ENCODE measurements at places on chromosomes 1 and 21.

DNA sequence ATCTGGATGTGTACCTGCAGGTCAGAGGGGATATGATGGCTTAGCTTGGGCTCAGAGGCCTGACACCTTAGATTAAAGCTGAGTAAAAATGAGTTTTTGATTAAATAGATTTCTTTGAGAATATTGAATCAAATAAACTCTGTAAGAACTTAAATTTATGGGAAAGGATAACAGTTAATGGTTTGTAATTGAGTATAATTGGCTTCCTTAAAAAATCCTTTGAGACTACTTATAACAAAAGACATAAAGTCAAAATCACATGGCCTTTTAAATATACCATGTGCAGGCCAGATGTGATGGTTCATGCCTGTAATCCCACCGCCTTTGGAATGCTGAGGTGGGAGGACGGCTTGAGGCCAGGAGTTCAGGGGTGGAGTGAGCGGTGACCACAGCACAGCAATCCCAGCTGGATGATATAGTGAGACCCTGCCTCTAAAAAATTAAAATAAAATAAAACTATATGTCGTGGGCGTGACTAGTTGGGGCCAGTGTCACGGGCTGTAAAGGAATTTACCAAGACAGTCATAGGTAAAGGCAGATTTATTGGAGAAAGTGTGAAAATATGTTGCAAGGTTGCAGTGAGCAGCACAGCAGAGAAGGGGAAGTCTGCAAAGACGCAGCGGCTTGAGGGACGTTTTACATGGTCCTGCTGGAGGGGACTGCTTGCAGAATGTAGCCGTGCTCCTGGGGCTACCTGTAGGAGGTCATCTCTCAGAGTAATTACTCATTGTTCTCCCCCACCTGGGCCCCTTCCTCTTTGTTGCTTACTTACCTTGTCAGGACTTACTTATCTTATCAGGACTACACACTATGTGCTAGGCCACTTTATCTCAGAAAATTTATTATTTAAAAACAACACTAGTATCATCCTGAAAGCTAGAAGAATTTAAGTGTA is 122.3 kb downstream of the ZMYM4 start:
- no peak for DNase-seq

GRCh38 chr1:100141192-100141591 is 8.2 kb downstream of the TRMT13 start:
- DNase-seq = no peak

DNA sequence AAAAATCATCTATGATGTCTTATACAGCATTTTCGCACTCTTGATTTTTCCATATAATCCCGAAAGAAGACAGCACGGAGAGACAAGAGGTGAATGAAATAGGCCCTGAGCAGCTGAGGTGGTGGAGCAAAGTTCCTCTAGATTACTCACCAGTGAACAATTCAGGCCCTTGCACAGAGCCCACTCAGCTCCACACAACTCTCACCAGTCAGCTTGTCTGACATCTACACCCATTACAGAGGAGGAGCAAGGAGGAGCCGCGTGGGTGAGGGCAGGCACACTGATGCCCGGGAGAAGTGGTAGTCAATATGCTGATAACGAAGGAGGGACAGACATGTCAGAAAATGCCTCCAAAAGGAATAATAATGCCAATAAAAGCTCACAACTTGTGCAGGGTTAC is 59.9 kb downstream of the DNM3 start:
- DNase-seq = no peak

GRCh38 chr1:87684194-87684593 is 355.5 kb downstream of the LMO4 start:
- DNase-seq = no peak

DNA sequence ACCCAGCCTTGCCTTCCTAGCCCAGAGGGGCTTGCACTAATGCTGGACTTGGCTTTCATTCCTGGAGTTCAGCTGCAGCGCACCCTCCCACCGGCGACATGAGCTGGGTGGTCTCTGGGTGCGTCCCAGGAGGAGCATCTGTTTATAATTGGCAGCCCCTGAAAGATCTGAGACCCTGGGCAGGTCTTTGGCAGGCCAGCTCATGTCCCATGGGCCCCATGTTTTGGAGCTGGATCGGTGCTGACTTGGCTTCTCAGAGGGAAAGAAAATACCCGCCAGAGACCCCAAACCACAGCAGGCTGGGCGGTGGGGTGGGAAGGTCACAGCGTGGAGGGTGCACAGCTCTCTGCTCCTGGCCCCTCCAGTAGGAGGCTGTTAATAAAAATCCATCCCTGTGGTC is 29.3 kb downstream of the DHRS3 start:
- no peak for DNase-seq

GRCh38 chr1:205989786-205990185 is 13.4 kb downstream of the RAB7B start:
- no peak for DNase-seq

DNA sequence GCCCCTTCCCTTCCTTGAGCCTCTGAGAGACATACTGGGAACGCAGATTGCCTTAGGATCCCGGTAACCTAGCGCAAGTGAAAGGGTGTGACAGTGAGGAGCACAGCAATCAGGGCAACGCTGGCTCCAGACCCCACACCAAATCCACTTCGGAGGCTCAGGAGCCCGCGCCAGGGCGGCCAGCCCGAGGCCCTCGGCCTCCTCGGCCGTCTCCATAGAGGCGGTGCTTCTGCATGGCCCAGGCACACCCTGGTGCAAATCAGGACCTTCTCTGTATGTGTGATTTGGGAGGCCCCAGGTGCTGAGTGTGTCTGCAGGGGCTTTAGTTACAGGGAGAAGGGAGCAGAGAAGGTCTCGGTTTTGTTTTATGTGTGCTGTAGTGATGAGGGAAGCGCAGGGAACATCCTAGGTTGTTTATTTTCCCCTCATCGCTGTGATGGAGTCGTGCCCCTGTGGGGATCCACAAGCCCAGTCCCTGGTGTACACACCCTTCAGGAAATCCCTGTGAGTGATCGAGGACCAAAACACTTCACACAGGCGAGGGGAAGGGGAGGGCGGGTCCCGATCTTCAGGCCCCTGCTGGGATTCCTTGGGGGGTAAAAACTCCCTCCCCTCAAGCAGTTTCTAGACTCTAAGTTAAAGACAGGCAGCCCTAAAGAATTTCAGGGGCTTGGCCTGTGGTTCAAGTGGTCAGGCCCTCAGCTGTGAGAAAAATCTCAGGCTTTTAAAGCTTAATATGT is 9.4 kb downstream of the KIAA1614 start:
- DNase-seq = no peak

- peak; percentile 91 for DNase-seq
Observed at GRCh38 chr1:58755468-58755872, 28.4 kb downstream of the JUN start.

DNA sequence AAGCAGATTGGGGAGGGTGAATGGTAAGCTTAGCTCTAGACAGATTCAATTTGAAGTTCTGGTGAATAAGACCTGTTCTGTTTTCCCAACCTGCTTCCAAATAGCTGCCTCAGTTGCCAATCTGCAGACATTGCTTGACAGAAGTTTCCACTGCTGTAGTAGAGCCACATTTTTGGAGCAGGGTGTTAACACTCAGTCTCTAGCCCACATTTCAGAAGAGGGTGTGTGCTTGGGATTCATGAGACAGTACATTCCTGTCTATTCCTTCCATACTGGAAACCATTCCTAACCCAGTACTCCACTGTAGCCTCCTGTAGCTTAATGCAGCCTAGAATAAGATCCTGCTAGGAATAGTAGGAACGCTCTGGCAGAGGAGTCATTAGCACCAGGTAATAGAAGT is 450.5 kb downstream of the NUF2 start:
- no peak for DNase-seq

DNA sequence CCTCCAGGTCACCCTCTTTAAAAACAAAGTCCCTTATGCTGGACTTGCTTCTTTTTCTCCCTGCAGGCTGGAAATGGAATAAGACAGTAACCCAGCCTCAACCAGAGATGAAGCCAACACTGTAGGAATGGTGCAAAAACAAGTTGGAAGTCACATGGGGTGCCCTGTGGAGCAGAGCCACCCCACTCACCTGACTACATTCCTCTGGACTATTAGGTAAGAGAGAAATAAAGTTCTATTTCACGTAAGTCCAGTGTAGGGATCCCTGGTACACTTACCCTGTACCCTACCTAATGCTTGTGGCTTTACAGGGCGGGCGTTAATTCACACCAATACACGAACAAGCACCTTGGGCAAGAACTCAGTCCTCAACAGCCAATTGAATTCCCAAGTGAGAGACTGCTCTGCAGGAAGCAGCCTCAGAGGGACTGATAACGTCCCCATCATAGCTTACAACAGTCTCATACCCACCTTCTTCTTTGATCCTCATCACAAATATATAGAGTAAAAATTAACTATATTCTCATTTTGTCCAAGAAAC is 112.5 kb upstream of the FGGY start:
- DNase-seq = no peak

DNA sequence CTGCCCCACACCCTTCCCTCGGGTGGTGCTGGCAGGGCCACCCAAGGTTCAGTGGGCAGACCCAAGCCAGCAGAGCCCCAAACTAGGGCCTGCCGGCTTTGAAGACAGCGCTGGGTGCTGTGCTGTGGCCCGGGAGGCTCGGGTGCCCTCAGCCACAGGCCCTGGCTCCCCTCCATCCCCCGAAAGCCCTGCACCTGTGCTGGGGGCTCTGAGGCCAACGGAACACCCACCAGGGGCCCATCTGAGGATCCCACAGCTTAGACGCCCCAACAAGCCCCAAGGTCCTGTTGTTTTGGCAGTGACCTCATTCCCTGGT is 8.6 kb downstream of the ITGB2 start:
- DNase-seq = no peak

GRCh38 chr21:42226626-42227025 is 7.7 kb downstream of the ABCG1 start:
- DNase-seq = no peak

GRCh38 chr1:236465231-236465958 is 58.4 kb upstream of the LGALS8 start:
- DNase-seq = no peak

GRCh38 chr1:41368366-41368765 is 7.1 kb downstream of the FOXO6 start:
- DNase-seq = no peak

- peak; percentile 94 for DNase-seq
Observed at GRCh38 chr1:150552128-150552910, 3.1 kb downstream of the ADAMTSL4 start.

GRCh38 chr1:212566522-212567479 is 41.8 kb upstream of the ATF3 start:
- DNase-seq = peak; percentile 95

DNA sequence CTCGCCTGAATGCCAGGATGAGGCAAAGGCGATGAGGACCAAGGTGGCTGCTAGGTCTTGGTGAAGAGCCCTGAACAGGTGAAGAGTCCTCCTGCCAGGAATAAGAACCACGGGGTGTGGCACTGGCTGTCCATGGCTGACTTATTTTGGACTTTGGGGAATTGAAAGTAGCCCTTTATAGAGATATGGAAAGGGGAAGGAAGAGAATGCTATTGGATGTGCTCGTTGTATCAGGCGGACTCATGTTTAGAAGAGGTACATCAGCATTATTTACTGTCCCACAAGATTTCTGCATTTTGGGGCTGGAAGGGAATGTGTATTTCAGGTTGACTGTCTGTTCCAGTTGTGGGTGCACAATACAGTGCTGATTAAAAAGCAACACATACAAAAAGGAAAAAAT is 465.8 kb downstream of the DSCAM start:
- DNase-seq = no peak

GRCh38 chr1:46812996-46813857 is 14.4 kb downstream of the CYP4B1 start:
- DNase-seq = no peak

DNA sequence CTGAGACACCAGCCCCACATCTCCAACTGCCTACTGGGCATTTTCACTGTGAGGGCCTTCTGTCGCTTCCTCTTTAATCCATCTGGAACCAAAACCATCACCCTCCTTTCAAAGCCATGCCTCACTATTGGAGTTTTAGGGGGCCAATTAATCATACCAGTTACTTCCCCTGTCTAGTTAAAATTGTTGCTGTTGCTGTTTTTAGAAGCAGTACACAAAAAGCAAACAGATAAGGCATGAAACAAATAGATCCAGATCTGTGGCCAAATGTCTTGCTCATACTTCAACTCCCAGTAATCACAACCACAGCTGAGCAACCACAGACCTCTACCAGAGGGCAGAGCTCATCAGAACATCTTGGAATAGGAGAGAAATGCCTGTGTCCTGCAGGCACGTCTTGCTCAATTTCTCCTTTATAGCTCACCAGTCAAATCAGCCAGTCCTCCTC is 133.8 kb upstream of the C1orf105 start:
- peak; percentile 11 for DNase-seq

DNA sequence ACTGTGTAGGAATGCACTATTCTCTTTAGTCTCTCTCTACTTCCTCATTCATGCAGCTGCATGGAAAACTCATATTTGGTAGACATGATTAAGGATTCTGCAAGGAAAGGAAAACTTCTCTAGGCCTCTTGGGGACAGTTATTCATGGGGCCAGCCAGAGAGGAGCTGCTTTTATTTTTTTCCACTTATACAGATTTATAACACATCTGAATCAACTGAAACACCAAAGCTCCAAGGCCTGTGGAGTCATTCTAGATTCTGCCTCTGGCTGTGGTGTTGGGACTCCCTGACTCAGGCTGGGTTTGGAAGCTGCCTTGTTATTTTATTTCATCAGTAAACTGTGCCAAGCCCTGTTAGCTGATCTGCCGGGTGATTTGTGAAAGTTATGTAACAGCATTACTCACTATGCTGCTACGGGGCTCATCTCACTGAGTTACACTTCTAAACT is 83.9 kb upstream of the EDEM3 start:
- DNase-seq = peak; percentile 77

DNA sequence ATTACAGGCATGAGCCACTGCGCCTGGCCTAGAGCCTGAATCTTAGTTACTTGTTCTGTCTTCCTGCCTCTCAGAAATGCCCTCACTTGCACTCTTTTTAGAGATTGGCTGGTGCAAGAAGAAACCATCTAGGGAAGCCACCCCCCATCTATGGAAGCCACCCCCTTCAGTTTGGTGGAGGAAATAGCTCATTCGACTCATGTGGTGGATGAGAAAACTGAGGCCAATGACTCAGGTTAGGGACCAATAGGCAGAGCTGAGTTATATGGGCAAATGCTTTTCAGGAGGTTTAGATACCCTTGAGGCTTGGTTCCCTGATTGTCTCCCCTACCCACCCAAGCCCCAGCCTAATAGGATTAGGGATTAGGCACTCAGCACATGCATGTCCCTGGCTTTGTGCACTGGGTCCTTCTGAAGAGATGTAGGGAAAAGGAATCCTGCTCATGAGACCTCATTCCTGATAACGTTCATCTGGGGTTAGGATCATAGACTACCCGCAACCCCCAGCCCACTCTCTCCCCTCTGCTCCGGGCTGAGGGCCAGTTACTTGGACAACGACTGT is 77.1 kb downstream of the PAX7 start:
- no peak for DNase-seq

GRCh38 chr1:234537236-234537635 is 58.3 kb upstream of the TARBP1 start:
- DNase-seq = no peak

- no peak for DNase-seq
Observed at GRCh38 chr1:7409278-7409677, 361.8 kb upstream of the VAMP3 start.

- DNase-seq = peak; percentile 88
Observed at GRCh38 chr1:206489980-206490770, 17.2 kb upstream of the RASSF5 start.

- DNase-seq = no peak
Observed at GRCh38 chr1:116164150-116164549, 53.0 kb downstream of the MAB21L3 start.

GRCh38 chr1:101025283-101025656 is 314 bp downstream of the DPH5 start:
- DNase-seq = peak; percentile 7
